HAP-1 (cell line): ENCODE measurements at places on chromosomes 16 and 17.

- DNase-seq, result no peak
These were observed 760.5 kb upstream of the SOX9 start for GRCh38 chr17:71360301-71360700.

- DNase-seq, result no peak
These were observed 264.1 kb downstream of the CBLN1 start for GRCh38 chr16:49017501-49017900.

DNA sequence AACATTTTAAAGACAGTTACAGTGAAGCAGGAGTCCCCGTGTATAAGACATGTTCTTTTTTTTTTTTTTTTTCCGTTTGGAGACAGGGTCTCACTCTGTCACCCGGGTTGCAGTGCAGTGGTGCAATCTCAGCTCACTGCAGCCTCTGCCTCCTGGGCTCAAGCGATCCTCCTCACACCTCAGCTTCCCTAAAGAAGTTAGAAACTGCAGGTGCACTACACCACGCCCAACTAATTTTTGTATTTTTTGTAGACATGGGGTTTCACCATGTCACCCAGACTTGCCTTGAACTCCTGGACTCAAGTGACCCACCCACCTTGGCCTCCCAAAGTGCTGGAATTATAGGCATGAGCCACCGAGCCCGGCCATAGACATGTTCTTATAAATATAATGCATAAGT is 3.0 kb downstream of the EVI2B start:
- no peak for DNase-seq

GRCh38 chr17:75566416-75566815 is 21.2 kb upstream of the MYO15B start:
- DNase-seq, result no peak

GRCh38 chr17:61617330-61617729 is 26.3 kb upstream of the NACA2 start:
- DNase-seq, result no peak

GRCh38 chr16:15575293-15576049 is 67.5 kb downstream of the MARF1 start:
- no peak for DNase-seq

GRCh38 chr16:9497750-9498149 is 406.3 kb downstream of the HAPSTR1 start:
- no peak for DNase-seq

DNA sequence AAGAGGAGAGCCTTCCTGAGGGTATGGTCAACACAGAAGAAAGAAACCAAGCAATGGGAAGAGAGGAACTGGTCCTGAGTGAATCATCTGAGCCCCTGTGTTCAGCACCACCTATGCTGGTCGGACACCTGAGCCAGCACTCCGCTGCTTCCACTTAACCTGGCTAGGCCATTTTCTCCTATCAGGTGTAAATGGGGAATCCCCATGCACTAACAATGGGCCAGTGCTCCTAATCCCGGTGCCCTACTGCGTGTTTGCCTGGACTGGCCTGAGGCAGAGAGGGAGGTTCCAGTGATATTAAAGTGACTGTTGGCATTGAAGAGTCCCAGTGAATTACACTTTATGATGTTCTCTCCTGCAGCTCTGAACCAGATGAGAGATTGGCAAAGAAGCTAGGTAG is 34.4 kb upstream of the XYLT2 start:
- no peak for DNase-seq

DNA sequence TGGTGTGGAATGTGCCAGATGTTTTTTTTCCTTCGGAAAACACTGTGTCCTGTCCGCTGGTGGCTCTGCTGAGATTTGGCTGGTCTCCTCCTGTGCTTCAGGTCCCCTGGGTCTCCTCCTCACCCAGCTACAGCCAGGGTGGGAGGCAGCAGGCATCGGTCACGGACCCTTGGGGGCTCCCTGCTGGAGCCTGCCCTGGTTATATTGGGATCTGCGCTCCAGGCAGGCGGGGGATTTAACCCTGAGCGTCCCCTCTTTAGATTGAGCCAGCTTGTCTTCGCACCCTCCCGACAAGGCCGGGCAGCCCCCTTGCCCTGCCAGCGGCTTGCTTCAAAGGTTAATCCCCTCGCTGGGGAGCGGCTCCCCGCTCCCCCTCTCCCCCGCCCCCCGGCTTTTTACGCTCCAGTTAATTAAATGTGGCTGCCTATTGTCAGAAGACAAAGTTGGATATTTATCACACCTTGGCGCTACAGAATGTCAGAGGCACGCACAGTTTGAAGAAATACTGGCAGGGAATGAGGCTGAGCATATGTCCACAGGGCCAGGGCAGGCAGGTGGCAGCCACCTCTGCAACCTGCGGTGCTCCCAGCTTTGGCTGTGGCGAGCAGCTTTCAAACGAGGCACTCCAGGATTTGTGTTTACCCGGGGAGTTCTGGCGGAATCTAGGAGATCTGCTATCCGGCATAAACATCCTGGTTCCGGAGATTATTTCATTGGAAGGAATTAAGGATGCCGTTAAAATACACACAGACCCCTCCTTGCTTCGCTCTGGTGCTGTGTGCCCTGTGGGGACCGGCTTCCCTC is 38.2 kb upstream of the GSE1 start:
- DNase-seq, result peak; percentile 61

DNA sequence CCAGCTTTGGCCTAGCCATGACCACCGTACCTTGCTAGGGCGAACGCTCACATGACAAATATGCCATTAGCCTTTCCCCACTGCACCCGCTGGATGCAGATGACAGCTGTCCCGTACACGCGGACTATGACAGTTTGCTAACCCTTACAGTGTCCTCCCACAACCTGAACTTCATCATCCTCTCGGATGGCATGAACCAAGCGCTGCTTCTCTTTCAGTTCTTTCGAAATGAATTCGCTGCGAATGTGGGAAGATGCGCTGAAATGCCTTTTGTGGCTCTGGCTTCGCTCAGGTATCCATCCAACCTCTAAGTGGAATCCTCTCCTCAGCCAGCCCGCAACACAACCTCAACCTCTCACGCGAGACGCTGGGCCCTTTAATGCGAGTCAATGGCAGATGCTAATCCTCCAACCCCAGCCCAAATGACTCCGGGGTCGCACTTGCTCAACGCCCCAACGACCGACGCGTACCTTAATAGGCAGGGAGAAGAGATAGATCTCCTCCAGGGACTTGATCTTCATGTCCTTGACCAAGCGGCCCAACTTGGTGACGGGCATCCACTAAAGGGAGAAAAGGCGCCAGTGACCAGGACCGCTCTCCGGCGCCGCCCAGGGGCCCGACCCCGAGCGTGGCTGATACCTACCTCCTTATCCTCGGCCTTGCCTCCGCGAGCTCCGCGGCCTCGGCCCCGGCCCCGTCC is 670 bp downstream of the RPS2 start:
- DNase-seq, result no peak

DNA sequence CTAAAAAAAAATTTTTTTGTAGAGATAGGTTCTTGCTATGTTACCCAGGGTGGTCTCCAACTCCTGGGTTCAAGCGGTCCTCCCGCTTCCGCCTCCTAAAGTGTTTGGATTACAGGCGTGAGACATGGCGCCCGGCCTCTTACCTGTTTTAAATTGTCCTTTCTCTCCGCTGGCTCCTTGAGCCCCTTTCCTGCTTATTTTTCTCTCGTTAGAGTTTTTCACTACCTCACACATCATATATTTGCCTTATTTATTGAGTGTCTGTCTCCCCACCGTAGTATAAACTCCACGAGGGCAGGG is 760 bp upstream of the SEC14L5 start:
- no peak for DNase-seq

GRCh38 chr17:6108382-6108781 is 38.2 kb downstream of the WSCD1 start:
- DNase-seq, result no peak

GRCh38 chr16:59369523-59369922 is 635.4 kb upstream of the GOT2 start:
- no peak for DNase-seq

DNA sequence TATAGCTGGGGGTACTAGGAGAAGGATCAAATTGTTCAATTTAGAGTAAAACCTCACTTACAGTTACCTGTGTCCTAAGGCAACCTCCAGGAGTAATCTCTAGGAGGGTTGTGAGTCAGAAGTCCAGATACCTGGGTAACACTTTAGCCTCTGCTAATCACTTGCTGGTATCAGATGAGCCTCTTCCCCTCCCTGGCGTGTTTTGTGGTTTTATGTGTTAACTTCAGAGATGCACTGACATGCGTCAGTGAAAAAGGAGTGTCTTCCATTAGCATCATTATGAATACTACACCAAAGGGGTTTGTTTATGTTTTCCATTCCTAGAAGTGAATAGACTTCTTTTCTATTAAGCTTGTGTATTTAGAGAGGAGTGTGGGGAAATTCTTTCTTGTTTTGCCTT is 208.2 kb downstream of the FTO start:
- DNase-seq, result no peak

DNA sequence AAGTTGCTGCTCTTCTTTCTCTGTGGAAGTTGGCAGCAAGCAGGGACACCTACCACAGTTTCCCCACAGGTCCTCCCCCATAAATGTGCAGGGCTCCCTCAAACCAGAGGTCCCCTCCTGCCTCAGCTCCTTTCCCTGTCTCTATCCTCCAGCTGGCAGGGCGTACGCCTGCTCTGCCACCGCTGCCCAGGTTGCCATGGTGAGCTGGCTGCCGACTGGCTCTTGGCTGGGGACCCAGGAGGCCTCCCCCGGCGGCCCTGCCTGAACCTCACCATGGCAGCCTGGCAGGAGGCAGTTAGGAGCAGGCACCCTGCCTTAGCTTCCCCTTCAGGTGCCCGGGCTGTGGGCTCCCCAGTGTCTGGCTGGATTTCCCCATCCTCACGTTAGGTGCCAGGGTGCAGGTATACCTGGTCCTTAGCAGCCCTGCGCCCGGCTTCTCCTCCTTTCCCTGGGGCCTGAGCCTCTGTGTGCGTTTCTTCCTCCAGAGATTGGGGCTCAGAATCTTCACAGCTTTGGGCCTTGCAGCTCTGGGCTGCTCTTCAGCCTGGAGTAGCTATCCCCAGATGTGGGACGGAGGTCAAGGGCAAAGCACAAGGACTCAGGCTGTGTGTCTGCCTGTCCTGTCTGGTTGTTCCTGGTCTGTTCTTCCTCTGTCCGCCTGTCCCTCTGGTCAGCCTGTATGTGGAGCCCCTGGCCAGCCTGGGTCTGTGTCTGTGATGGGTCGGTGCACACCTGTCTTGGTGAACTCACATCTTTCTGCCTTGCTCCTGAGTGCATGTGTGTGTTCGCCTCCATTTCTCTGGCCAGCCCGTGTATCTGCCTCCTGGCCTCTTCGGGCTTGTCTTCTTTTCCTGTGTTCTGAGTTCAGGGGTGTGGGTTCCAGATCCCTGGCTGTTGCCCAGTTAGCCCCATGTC is 15.7 kb downstream of the GJD3 start:
- DNase-seq, result no peak
